Urinary bladder (tissue), 4 donors: ENCODE measurements at places on chromosomes 5 and 9. TPM values are rescaled to one million over a fixed set of nuclear protein-coding genes. Genes with fewer than 3 reads are reported as not detected.

Gene TUBB4B
- 57.9 TPM for total RNA-seq

Gene C5orf58
- not detected for total RNA-seq

Gene SLC6A7
- total RNA-seq, result not detected

Gene C5orf34
- 9.7 TPM for total RNA-seq

Gene HTR4
- total RNA-seq, result 0.26 TPM
